Dorsolateral prefrontal cortex (tissue), 122 donors: ENCODE measurements at places on chromosomes 12 and 14. TPM values are rescaled to one million over a fixed set of nuclear protein-coding genes. Genes with fewer than 3 reads are reported as not detected.

Gene SLC8A3
- total RNA-seq = 16.2 TPM

Gene KRT78
- total RNA-seq = not detected

Gene KCNJ8
- total RNA-seq = 6.9 TPM

Gene SYT1
- 581 TPM for total RNA-seq

Gene PLEKHA5
- total RNA-seq = 91.5 TPM
